ENCODE measurements at places on chromosomes 16 and 17.

DNA sequence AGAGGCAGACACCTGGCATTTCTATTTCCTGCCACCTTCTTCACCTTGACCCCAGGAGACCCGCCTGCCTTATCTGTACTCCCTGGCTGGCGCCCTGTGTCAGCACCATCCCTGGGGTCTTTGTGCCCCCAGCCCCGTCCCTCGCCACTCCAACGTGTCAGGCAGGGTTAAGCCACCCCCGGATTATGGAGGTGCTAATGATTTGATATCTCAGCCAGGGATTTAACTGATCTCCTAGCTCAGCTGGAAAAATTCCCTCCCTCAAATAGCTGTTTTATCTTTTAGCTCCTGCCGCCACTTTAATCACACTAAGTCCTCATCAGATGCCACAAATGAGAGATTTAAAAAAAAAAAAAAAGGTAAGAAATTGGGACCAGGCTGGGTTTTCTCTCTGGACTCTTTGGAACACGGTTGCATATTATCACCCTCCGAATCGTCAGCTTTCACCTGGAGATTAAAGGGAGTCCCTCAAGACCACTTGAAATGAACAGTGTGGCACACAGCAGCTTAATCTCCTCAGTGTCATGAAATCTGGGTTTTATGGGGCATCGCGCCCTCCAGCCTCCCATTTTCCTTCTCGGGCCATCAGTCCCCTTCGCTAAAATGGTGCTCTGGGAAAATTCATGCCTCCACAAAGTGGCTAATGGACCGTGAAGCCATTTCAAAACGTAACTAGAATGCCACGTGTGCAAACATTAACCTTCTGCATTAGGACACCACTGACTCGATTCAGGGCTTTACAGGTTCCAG lies 26.2 kb upstream of the WFDC1 start:
- no peak for DNase-seq

DNA sequence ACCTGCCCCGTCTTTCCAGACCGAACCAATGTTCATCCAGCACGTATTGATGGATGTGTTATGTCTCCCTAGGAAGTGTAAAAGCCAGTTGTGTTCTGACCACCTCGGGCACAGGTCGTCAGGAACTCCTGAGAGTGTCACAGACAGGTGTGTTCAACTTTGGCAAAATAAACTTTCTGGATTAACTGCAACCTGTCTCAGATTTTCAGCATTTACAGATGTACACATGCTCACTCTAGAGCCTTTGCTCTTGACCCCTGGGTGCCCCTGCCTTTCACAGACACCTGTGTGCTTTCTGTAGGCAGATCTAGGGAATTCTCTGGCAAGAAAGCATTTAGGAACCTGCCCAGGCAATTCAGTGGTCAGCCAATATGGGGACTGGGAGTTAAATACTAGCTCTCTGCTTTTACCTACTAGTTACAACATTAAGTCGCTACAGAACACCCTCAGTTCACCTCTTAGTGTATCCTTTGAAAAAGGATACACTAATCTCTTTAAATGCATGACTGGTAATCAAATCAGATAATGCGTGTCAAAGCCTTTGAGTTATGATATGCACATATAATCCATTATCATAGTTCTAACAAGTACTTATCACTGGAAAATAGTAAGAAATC lies 188.9 kb downstream of the CPPED1 start:
- DNase-seq: no peak

GRCh38 chr17:33121272-33121671 lies 129.6 kb downstream of the SPACA3 start:
- DNase-seq: no peak

DNA sequence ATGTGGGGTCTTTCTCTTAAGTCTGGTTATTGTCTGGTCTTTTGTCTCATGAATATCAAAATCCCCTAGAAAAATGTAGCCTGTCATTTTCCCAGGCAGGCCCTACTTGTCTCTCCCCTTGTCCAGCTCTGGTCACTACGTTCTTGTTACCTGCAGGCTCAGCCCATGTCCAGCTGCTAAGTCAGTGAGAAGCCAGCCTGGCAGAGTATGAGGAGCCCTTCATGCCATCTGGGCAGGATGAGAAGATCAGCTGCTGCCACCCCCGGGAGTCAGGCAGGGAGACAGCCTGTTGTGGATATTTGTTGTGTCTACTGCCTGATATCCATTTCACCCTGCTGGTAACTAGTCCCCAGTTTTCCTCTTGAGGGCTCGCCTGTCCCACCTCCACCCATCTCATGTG lies 88.9 kb downstream of the ASIC2 start:
- no peak for DNase-seq

GRCh38 chr17:10025976-10026901 lies 121.2 kb upstream of the RCVRN start:
- no peak for DNase-seq

DNA sequence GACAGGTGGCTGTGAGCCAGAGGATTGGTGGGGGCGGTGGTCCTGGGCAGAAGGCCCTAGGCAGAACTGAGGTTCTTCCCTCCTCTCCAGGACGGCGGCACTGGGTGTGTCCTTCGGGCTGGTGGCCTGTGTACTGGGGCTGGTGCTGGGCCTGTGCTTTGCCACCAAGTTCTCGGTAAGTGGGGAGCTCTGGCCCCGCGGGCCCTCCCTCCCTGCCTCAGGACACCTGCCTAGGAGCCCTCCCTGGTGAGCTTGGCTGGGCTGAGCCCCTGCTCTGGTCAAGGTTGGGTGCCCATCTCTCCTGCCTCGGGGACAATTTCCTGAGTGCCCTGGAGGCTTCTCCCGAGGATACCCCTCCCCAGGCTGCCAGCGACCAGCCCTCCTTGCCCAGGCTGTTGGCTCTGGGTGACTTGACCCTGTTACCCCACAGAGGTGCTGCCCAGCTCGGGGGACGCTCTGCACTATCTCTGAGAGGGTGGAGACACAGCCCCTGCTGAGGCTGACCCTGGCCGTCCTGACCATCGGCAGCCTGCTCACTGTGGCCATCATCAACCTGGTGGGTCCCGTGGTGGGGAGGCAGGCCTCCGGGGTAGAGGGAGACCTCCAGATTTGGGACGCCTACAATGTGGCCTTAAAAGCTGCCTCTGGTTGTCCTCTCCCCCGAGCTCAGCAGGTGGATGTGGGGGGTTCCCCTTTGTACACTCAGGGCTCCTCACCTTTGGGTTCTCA lies 42.0 kb downstream of the ADCY7 start:
- DNase-seq: no peak

DNA sequence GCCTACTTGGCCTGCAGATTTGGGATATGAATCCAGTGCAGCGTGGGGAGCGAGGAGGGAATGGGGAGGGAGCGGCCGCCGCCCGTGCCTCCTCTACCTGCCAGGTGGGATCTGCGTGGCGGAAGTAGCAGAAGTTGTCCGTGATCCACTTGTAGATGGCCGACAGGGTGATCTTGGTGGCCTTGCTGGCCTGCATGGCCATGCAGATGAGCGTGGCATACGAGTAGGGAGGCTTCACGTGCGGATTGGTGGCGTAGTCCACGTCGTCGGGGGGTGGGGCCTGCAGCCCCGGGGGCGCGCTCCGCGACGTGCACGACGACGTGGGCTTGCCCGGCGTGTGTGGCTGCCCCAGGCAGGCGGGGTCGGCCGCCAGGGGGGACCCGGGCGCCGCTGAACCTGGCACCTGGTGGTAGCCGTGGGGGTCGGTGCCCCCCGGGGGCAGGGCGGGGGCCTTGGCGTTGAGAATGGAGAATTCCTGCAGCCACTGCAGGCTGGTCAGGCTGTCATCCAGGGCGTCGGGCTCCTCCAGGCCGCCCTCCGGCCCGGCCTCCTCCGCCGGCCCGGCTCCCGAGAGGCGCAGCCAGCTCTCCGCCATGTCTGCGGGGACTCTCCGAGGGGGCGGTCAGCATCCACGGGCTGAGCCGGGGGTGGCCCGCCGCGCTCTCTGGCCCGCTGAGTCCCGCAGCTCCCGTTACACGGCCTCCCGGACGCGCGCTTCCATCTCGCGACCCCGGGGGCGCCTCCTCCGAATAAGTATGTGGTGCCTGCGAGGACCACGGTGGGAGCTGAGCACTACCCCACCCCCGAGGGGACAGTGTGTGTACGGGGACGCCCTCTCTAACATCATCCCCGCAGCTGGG lies 1.0 kb downstream of the FOXJ1 start:
- DNase-seq: no peak

DNA sequence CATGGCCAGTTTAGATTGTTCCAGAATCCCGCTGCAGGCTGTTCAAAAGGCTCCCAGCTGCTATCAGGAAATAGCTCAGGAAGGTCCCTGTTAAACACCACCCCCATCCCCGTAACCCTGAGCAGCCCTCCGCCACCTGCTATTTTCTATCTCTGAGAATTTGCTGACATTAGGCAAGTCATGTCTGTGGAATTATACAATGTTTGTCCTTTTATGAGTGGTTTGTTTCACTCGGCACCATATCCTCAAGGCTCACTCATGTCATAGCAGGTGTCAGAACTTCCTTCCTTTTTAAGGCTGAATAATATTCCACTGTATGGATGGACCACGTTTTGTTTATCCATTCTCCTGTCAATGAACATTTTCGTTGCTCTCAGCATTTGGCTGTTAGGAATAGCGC lies 164.3 kb upstream of the FOXF1 start:
- no peak for DNase-seq

DNA sequence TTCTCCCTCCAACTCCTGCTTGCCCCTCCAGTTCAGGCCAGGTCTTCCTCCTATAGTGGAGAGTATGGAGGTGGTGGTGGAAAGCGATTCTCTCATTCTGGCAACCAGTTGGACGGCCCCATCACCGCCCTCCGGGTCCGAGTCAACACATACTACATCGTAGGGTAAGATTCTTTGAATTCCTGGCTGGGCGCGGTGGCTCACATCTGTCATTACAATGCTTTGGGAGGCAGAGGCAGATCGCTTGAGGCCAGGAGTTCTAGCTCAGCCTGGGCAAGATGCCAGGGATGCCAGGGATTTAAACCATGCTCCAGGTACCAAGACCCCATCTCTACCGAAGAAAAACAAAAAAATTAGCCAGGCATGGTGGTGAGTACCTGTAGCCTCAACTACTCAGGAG lies 1.4 kb downstream of the ZG16 start:
- DNase-seq: no peak

- DNase-seq: no peak
These were observed 21.2 kb downstream of the CDC42EP4 start for GRCh38 chr17:73290399-73291259.

- DNase-seq: peak; percentile 82
These were observed 46.9 kb downstream of the IRX6 start for GRCh38 chr16:55370762-55371482.

DNA sequence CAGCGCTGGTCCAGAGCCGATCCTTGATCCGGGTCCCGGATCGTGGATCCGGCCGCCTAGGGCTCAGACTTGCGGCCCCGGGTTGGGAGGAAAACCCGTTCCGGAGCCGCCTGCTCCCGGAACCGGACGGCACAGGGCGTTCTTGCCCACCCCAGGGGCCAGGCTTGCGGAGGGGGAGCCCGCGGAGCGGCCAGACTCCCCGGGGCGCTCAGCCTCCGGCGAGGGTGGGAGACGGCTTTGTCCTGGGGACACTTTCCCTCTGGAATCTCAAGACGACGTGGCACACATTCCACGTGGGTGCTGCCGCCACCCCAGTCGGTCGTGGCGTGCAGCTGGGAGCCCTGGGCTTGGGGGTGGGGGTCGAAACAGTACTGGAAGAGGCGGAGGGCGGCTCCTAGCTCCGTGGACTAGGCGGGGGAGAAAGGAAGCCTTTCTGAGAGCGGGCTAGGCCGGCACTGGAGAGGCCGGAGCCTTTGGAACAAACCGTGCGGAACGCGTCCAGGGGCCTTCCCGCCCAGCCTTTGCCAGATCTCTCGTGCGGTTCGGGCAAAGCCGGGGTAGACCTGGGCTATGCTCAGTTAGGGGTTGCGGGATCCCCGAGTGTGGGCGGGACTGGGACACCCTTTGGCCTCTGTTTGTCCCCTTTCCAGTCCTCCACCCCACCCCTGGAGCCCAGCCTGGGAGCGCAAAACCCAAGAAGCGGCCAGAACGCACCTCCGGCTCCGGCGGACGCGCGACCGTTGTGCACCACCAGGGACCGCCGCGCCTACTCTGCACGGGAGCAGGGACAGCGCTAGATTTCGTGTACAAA lies 26.5 kb downstream of the SREBF1 start:
- DNase-seq: peak; percentile 82

GRCh38 chr17:50279181-50279526 lies 4.9 kb downstream of the TMEM92 start:
- no peak for DNase-seq

DNA sequence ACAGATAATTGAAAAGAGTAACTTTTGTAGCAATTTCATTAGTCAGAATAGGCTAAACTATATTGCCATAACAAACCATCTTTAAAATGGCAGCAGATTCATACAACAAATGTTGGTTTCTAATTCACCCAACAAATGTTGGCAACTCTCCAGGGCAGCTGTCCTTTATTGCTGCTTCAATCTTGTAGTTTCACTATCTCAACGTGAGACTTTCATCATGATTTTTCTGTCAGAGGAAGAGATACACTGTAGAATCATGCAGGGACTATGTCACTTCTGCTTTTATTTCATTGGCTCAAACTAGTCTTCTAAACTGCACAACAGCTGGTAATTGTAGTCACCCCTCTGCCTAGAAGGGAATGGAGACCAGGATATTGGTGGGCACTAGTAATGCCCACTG lies 174.2 kb downstream of the TANC2 start:
- DNase-seq: no peak

DNA sequence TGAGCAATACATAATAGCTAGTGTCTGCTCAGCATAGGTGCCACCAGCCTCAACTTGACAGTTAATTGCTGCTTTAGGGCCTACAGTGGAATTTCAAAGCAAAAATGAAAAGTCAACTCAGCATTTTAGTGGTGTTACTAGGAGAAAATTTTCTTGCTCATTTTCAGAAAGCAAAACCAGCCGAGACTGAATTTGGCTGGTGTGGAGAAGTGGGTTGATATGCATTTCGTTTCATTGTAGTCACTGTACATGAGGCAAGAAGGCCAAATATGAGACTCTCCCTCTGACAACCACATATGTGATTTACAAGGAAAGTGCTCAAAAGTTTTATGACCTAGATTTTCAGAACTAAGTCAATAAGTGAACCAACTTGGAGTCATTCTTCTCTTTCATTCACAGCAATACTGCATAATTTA lies 54.0 kb downstream of the DUSP14 start:
- DNase-seq: no peak

- DNase-seq: no peak
These were observed 2275.5 kb downstream of the TP53TG3F start for GRCh38 chr16:35734728-35735402.

- no peak for DNase-seq
These were observed 217.1 kb downstream of the HS3ST3A1 start for GRCh38 chr17:13384626-13385025.

DNA sequence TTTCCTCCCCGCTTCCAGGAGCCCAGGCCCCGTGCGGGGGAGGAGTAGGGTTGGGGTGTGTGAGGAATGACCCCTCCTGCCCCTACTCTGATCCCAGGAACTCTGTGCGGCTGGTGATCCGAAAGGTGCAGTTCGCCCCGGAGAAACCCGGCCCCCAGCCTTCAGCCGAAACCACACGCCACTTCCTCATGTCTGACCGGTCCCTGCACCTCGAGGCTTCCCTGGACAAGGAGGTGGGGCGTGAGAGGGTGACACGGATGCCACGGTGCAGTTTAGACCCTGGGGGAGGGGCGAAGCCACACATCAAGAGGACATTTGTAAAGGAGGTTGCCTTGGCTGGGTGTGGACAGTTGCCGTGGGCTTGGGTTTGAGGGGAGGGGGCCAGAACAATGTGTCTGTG lies 7.4 kb downstream of the ARRB2 start:
- DNase-seq: no peak
